ENCODE measurements at places on chromosomes 3 and 15.
A peak's percentile ranks its signal among the peaks of the same experiment; 100 is the strongest.

DNA sequence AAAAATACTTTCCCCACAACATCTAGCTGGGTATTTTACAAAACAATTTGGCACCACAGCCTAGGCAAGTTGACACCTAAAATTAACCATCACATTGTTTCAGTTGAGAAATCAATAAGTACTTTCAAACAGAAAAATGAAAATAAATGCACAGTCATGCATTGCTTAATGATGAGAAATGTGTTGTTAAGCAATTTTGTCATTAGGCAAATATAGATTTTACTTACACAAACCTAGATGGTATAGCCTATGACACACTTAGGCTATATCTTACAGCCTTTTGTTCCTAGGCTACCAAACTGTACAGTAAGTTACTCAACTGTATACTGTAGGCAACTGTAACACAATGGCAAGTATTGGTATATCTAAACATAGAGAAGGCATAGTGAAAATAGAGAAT is 608.6 kb upstream of the BCHE start:
- DNase-seq, result no peak

DNA sequence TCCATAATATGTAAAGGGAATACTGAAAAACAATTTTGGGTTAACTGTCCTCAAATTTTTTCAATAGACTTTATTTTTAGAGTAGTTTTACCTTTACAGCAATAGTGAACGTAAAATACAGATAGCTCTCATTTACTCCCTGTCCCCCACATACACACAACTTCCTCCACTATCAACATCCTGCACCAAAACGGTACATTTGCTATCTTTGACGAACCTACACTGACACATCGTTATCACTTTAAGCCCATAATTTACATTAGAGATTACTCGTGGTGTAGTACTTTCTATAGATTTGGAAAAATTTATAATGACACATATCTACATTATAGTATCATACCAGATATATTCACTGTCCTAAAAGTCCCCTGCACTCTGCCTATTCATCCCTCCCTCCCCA is 16.9 kb upstream of the P2RY1 start:
- no peak for DNase-seq

DNA sequence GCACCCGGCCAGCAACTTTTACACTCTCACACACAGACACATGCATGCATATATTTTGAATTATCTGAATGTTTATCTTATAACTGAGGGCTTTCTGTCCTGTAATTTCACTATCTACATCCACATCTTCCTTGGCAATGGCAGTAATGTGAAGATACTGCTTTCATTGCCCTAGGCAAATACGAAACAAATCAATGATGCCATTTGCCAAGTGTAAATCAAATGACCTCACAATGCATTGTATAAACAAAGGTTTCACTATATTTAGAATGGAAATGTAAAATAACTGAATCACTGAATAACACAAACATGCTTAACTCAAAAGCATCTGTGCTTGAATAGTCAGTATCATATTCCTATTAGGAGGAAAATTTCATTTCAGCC is 455.6 kb downstream of the TBL1XR1 start:
- DNase-seq, result no peak

DNA sequence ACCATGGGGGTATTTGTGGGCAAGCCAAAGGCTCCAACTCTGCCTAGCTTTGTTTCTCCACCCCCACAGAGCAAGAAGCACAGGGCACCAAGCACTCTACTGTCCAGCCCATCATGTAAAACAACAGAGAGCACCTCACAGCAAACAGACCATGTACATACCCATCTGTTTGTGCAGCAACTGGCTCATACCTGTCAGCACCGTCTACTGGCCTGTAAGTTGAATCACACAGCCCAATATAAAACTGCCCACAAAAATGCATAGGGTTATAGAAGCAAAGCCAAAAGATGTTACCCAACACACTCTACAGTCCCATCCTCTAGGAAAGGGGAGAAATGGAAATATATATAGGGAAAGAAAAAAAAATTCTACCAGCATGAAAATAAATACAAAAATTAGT is 139.7 kb upstream of the CPNE4 start:
- no peak for DNase-seq

- no peak for DNase-seq
Measured at GRCh38 chr3:55218577-55218976, 268.5 kb downstream of the WNT5A start.

DNA sequence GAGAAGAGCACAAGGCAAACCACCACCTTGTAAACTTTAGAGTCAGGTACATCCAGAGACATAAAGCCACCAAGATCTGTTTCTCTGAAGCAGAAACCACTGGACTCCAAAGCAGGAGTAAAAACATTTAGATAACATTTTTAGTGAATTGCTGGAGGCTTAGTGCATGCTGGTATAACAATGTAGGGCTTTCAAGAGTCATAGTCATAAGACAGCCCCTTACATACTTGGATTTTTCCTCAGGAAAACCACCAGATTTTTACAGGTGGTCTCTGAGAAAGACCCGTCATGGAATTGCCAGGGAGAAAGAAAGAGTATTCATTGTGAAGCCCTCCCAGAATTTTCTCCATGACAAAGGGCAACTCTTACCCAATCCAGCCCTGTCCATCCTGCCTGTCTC is 434.5 kb upstream of the NAALADL2 start:
- no peak for DNase-seq

- no peak for DNase-seq
Measured at GRCh38 chr3:50689558-50689957, 14.8 kb downstream of the DOCK3 start.

GRCh38 chr15:95853350-95853749 is 477.1 kb upstream of the NR2F2 start:
- no peak for DNase-seq

GRCh38 chr15:73691396-73691795 is 7.2 kb downstream of the CD276 start:
- peak; percentile 50 for DNase-seq

GRCh38 chr3:177150218-177150916 is 46.9 kb downstream of the TBL1XR1 start:
- DNase-seq, result no peak

- DNase-seq, result no peak
Measured at GRCh38 chr3:187210545-187211327, 13.4 kb downstream of the RTP1 start.
